Activated CD4-positive, alpha-beta memory T cell treated with anti-CD3 and anti-CD28 coated beads for 36 hours (primary cell): ENCODE measurements at places on chromosomes 1 and 21. TPM values are rescaled to one million over a fixed set of nuclear protein-coding genes. Genes with fewer than 3 reads are reported as not detected.

DNA sequence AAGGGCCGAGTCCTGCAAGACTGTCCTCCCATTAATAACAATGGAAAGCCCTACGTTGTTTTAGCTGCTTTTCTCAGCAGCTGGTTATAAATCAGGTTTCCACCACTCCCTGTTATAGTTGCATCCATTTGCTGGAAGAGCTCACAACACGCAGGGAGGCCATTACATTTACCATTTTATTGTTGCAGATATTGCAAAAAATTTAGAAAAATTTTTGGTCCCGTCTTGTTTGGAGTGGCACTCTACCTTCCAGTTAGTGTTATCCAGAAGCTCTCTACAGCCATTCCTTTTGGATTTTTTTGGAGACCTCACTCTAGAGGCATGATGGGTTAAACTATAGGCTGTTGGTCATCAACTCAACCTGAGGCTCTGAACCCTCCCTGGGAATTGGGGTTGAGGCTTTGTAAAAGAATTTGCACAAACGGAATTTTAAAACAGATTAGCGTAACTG is 1532.1 kb upstream of the TPTE start:
- no peak overlapping the region for H3K4me3 ChIP-seq
- H3K4me1 ChIP-seq = no peaks in the 10 kb centered on the region
- no peak overlapping the region for H3K27ac ChIP-seq
- H3K27me3 ChIP-seq = peaks cover 40% of the 10 kb centered on the region
- DNase-seq = no peak

- peaks cover 66% of the 10 kb centered on the region for H3K36me3 ChIP-seq
- H3K27me3 ChIP-seq = peaks cover 4% of the 10 kb centered on the region
- peak overlapping the region; percentile 97 for H3K27ac ChIP-seq
- peak overlapping the region; percentile 60 for H3K4me3 ChIP-seq
- H3K4me1 ChIP-seq = peaks cover 50% of the 10 kb centered on the region
These were observed 6.3 kb downstream of the RCC1 start for GRCh38 chr1:28512058-28512611.

FCN3 gene
- not detected for total RNA-seq

EVA1C gene
- total RNA-seq = 9.6 TPM
